ENCODE measurements at places on chromosomes 7 and 10.
A peak's percentile ranks its signal among the peaks of the same experiment; 100 is the strongest.

DNA sequence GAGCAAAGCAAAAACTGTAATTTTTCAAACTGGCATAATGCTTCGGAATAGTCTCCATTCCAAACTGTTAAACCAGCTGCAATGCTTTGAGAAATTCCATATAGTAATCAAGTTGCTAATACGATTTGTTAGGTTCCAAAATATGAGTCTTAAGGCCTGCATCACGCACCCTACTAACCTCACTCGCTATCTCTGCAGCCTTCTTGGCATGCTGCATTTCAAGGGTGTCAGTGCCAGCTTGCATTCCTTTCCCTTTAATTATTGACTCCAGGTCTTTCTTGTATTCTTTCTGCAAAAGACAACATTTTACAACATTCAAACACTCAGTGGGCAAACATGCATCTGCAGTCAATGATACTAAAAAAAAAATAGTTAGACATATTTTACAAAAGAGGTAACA is 61.8 kb downstream of the NEBL start:
- DNase-seq, result no peak

- DNase-seq, result no peak
Observed at GRCh38 chr7:123581162-123581459, 20.5 kb upstream of the ASB15 start.

DNA sequence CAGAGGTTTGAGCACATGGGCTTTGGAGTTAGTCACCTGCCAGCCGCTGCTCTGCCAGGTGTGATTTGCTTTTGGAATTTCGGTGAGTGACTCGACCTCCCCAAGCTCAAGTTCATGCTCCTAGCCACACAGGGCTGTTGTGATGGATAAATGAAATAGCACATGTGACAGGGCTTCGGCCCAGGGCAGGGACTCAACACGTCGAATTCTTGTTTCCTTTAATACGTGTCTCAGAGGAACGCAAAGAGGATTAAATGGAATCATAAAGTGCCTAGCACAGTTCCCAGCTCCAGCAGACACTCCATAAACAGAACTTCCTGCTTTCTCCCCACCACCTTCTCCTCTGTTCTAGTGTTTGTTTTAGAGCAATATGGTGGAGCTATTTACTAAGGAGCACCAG is 88.3 kb upstream of the CHST15 start:
- DNase-seq, result no peak

DNA sequence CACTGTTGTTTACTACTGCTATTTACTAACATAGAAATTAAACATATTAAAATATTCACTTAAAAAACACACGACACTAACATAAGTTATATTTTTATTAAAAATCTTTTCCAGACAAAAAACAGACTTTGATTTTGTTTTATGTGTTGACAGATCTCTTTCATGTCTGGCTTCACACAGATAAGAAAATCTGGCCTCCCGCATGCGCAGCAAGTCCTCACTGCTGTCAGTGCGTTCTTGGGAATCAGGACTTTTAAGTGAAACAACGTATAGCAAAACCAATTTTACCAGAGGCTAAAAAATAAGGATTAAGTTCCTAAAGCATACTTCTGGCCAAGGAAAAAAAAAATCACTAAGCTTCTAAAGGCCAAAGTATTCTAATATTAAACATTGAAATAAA is 1.2 kb upstream of the IDI1 start:
- no peak for DNase-seq

DNA sequence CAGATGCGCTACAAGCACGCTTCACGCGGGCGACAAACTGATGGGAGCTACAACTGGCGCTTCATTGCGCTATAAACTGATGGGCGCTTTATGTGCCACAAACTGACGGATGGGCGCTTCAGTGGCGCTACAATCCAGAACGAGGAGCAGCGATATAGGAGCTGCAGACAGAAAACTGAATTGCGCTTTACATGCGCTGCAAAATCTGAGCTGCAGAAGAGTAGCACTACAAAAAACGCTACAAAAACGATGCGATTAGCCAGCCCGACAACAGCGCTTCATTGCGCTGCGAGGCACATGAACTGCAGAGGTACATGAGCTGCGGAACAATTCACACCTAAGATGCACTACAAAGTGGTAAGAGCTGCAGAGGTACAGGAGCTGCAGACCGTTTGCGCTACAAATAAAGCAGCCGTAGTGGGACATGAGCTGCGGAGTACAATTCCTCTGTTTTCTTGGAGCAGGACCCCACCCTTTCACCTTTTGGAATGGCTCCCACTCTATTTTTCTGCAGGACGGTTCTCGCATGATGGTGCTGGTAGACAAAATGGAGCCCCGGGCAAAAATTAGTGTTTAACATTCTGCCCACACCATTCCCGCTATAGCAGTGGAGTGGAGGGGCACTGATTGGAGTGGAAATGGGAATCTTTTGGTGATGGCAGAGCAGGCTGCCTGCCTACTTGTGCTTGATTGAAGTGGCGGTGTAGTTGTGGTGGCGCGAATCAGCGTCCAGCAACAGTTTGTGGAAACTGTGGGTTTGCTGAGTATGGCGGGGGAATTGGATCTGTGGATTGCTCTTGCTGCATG is 1.2 kb upstream of the SGCE start:
- DNase-seq, result no peak

DNA sequence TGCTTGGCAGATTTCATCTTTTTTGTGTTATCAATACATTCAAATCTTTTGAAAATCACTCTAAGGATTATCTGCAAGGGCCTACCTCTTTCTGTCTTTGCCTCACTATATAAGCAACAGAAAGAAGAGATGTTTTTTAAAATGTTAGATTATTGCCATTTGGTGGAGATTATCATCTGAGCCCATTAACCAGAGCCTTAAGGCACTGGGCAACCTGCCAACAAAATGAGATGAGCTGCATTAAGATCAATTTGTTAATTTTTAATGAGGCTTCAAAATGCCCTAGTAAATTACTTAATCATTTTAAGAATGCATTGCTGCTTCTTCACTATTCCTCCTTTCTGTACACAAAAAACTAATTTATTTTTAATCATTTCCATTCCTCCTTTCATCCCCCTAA is 314.1 kb downstream of the SNX13 start:
- no peak for DNase-seq

DNA sequence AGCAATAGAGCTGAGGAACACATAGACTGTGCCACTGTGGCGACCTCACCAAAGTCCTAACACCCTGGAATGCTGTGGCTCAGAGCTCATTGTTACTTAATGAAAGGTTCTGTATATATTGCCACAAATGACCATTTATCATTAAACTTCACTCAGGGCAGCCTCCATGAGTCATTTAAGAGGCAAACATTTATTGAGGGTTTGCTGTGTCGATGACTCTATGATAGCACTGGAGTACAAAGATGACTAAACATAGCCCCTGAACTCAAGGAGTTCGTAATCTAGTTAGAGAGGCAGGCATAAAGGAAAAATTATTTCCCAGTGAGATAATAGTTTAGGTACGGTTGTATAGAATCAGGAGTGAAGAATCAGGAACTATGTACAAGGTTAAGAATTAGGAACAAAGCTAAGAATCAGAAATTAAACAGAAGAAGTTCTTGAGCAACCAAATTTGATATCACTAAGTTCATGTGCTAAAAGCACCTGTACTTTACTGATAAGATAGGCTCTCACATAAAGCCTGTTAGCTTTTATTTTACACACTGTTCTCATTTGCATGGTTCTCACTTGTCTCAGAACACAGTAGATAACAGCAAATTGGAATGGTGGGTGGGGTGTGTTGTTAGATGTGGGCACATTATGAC is 7.9 kb downstream of the ENTPD7 start:
- peak; percentile 91 for DNase-seq

Measured in A172 (cell line).